CD8-positive, alpha-beta memory T cell (primary cell): ENCODE measurements at places on chromosomes 5 and 9. TPM values are rescaled to one million over a fixed set of nuclear protein-coding genes. Genes with fewer than 3 reads are reported as not detected.

PRRX2 gene
- 0.66 TPM for total RNA-seq

FOXD4L5 gene
- not detected for total RNA-seq

DNA sequence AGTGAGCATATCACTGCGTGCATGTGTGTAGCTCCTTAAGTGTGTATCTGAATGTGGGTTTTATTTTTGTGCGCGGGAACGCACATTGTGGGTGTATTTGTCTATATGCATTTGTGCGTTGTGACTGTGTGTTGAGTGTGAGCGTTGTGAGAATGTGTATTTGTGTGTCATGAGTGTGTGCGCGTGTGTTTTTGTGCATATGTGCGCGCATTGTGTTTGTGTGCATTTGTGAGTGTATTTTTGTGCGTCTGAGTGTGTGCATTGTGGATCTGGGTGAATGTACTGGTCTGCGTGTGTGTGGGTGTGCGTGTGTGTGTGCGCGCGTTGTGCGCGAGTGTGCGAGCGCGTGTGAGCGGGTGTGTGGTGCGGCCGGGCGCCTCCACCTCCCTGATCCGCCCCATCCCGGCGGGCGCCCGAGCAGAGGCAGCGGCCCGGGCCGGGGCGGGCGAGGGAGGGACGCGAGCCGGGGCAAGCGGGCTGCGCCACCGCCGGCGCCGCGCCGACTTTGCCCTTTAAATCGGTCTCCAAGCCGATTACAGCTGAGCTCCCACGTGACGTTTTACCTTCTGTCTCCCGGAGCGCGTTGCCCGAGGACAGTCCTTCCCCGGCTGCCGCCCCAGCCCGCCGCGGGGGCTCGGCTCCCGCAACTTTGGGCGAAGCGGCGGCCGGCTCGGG, at the start of gene RASGRF2:
Gene RASGRF2 (plus strand): TSS at position 596 of the 675 bp plus-strand sequence. CDS start 376 bp downstream, outside the sequence.
- peak; percentile 49 for DNase-seq

ADAM19 gene
- 26.8 TPM for total RNA-seq

- no peak for DNase-seq
Measured at GRCh38 chr9:124306098-124306735, 48.5 kb downstream of the NEK6 start.

KIF4B gene
- total RNA-seq: 0.09 TPM

DNA sequence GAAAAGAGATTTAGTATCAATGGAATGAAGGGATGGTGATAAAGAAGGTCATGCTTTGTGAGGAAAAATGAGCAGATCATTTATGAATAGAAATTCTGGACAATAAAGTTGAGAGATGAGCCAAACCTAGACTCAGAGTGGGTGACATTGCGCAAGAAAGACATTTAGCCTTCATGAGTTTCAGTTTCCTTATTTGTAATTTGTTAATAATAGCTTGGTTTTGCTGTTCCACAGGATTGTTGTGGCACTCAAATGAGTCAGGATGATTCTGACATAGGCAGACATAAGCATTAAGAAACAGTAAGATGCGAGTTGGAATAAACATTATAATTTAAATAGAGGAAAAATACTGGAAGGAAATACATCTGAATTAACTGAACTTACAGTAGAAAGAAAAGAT, 34.8 kb downstream of the ITGA2 start:
- DNase-seq: no peak

CCDC183 gene
- 0.73 TPM for total RNA-seq

DNA sequence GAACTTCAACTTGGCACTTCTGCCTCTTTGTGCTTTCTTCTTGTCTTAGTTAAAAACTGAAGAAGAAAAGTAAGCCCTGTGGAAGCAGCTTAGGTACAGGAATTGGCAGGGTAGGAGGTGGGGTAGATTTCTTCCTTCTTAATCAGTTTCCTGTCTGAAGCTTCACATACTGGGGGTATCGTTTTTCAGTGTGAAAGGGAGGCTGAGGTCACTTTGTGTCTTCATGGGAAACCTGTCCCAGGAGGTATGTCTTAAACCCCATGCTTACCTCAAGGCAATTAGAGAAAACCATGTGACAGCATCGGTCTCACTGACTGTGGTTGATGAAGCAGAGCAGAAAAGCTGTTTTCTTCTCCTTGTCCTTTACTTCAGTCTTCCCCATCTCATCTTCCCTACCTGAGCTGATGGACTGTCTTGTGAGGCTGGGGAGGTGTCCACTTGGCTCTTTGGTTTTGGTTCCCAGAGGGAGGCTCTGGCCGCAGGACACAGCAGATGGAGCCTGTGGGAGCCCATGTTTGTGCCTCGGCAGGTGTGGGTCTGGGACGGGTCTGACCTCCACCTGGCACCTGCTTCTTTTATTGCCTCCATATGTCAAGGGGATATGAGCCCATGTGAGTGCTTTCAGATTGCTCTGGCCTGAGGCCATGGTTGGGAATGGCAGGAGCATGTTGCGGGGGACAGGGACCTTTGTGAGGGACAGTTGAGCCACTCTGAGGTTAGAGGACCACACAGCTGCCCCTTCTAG, 47.0 kb downstream of the SH3GL2 start:
- DNase-seq: no peak

TAF1L gene
- total RNA-seq: not detected

- DNase-seq: no peak
Measured at GRCh38 chr5:56375011-56375410, 141.9 kb upstream of the ANKRD55 start.

DNA sequence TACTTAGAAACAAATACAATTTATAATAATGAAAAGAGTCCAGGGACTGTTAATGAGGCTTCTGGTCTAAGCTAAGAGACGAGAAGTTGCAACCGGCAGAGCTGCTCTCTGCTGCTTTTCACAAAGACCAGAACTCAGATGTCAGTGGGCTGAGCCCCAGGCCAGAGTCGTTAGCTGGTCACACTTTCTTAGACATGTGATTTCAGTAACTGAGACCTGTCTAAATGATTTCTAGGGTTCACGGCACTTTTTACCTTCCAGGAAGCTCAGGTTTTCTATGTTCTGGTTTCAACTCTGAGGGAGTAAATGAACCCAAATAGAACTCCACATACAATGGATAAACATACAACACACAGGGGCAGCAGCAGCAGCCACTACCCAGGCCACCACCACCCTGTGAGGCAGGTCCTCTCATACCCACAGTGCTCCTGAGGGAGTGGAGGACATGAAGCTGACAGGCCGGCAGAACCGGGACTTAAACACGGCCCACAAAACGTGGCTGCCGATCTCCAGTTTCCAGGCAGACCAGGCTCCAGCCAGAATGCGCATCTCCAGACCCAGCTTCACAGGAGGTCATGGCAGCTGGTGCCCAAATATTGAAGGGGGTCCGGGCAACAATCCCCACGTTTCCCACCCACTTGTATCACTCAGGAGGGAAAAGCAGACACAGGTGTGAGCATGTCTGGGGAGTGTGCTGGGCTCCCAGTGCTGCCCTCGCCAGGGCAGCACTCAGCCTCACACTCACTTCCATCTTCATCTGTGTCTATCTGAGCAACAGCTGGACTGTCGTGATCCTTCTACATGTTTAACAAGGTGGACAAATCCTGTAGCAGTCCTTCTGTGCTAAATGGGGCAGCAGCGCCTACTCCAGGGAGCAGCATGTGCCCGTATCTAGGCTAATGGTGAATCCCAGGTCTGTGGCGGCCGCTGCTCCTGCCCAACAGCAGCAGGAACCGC, 38.8 kb downstream of the IARS1 start:
- no peak for DNase-seq

SLC46A2 gene
- not detected for total RNA-seq

GRCh38 chr9:37919956-37920335, 16.0 kb upstream of the SLC25A51 start:
- peak; percentile 8 for DNase-seq

GRCh38 chr9:13608451-13608850, 329.0 kb upstream of the MPDZ start:
- DNase-seq: no peak

DNA sequence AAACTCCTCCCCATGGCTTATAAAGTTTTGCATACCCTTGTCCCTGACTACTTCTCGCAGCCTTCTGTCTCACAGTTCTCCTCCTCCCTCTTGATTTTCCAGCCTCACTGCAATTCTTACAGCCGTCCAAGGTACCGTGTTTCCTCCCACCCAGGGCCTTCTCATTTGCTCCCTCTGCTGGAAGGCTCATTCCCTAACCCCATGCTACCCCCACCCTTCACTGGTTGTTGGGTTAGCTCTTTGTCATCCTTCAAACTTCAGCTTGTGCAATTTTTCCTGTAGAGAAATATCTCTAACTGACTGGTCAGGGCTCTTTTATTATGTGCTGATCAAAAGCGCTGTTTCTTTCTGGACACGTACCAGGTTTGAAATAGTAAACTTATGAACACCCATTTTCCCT, 329.2 kb downstream of the EBF1 start:
- DNase-seq: no peak

DNA sequence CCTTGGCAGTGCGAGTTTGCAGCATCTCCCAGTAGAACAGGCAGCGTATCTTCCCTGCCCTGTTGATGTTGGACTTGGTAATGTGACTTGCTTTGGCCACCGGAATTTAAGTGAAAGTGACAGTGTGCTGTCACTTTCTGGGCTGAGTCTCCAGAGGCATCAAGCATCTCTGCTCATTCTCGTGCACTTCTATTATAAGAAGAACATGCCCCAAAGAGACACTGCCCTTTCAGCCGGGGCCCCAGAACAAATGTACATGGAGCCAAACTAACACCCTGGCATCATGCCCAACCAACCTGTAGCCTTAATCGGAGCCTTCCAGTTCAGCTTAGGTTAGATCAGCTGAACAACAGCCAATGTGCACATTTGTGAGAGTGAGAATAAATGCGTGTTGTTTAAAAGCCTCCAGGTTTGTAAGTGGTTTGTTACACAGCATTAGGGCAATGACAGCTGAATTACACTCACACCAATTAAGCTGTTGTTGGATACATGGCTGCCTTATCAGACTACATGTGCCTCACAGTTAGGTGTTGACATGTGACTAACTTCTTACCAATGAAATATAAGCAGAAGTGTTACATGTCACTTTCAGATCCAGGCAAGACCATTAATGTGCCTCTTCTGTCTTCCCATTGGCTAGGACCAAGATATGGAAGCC, 22.1 kb upstream of the FRMD3 start:
- DNase-seq: no peak

GRCh38 chr5:134451936-134452505, 40.3 kb upstream of the CDKN2AIPNL start:
- DNase-seq: no peak

DNA sequence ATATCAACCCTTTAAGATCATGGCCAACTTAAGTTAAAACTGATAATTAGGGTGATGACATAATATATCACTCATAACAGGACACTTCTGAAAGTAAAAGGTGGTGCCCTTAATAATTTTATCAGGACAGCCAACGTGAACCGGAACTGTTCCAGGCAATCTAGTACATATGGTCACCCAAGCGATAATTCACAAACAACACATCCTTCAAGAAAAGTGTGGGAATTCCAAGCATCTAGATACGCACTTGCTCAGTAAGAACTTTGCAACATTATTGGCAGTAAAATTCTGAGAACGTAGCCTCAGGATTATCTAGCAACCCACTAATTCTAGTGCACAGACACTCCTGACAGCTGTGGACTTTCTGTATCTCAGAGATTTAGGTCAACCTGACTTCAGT, 85.7 kb downstream of the ALDH7A1 start:
- no peak for DNase-seq

GRM6 gene
- total RNA-seq: not detected

DNA sequence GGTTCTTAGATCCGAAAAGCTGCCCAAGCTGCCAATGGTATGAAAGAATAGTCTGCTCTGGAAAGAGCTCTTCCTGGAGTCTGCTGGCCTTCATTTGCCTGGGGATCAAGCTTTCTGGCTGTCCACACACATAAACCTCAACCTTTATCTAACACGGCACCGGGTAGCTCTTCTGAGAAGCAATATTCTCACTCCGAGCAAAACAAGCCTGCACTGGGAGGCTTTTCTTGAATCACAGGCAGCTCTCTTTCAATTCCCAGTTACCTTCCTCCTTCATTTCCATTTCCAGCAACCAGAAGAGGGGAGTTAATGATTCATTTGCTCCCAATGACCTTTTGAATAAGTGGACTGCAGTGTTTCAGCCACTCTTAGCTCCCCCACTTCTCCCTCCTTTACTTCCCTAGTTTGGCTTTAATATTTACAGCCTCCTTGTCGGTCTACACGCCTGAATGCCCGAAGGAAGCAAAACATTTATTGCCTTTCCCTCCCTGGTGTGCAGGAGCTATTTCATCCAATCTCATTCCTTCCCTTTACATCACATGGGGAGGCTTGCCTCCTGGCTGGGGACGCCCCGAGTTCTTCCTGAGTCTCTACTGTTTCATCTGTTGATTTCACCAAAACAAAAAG, 187.1 kb downstream of the ARHGEF28 start:
- DNase-seq: no peak

PIP5KL1 gene
- total RNA-seq: 1.4 TPM

DNA sequence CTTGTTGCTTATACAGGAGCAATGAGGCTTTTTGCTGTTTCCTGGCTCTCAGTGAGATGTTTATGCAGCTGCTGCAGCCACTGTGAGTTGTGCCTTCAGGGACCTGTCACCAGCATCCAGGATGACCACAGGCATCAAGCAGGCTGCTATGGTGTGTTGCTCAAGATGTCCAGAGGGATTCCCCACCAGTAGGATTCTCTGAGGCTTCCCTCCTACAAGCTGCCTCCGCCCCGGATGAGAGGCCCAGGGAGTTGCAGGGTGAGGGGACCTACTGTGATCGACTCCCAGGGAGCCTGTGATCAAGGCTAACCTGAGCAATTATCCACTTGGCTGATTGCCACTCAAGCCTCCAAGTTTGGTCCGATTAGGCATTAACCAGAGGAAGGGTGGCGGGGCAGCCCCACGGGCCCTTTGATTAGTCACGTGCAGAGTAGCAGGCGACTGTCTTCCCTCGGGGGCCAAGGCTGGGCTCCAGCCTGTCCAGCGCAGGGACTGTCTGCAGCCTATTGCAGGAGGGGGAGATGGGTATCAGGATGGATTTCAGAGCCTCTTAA, 1.8 kb upstream of the FAT2 start:
- DNase-seq: no peak
